Cerebellar cortex (tissue), 1 donor: ENCODE measurements at places on chromosomes 5 and 9.

DNA sequence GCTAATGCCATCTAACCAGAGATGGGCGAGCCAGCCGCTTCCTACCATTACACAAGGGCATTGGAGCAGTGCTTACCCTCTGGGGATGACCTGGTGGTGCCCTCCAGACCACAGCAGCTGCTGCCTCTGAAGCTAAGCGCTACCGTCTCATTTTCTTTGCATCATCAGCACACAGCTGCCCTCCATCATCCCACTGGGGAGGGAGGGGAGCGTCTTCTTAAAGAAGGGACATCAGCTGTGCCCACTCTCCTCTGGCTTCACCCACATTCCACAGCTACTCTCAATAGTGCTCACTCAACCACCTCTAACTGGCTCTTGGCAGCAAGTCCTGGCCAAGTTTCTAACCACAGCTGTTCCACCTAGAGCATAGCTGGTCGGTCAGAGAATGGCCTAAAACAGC is 503.4 kb downstream of the NFIB start:
- DNase-seq, result no peak

DNA sequence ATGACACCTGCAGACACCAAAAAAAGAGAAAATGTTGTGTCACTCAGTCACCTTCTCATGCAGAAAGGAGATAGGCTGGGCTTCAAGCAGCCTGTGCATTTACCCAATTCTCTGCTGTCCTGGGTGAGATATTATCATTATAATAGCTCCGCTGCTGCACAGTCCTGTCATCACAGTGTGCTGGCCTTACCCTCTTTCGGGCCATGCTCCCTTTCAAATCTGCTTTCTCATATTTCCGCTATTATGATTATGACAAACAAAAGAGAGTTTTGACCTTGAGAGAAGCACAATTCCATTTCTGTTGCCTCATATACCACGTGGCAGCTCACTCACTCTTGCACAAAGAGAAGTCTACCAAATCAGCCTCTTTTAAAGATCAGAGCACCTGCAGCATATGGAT is 1350.1 kb upstream of the ACO1 start:
- DNase-seq, result no peak

GRCh38 chr5:62134811-62135210 is 171.2 kb upstream of the KIF2A start:
- DNase-seq, result no peak

- DNase-seq, result peak; percentile 86
These were observed 102.5 kb downstream of the ARRDC3 start for GRCh38 chr5:91280362-91281269.

DNA sequence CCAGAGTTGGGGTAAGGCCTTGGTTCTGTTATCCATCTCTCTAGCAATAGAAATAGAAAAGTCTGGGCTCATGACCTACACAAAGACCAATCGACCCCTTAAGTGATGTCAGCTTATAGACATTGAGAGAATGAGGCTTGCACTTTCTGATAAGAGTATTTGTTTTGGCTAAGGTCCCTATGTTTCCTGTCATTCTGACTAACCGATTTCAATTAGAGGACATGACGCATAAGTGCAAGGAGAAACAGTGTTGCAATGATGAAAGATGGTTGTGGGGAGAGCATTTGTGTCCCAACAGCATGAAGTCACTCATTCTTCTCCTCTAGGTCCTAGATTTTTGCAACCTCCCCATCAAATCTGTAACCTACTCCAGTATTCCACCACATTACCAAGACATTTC is 255.1 kb downstream of the MAT2B start:
- DNase-seq, result no peak

DNA sequence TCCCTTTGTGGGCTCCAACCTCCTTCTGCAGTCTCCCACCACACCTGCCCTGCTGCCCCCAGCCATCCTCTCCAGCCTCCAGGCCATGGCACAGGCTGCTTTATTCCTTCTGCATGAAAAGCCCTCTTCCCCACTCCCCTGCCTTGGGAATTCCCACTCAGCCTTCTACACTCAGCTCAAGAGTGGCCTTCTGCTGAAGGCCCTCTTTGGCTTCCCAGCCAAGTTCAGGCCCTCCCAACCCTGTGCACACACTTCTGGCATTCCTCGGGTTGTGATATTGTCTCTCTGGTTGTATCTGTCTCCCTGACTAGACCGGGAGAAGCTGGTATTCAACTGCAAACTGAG is 5.7 kb downstream of the SHB start:
- no peak for DNase-seq

- DNase-seq, result peak; percentile 56
These were observed 11.3 kb upstream of the TMEM141 start for GRCh38 chr9:136779808-136780207.

DNA sequence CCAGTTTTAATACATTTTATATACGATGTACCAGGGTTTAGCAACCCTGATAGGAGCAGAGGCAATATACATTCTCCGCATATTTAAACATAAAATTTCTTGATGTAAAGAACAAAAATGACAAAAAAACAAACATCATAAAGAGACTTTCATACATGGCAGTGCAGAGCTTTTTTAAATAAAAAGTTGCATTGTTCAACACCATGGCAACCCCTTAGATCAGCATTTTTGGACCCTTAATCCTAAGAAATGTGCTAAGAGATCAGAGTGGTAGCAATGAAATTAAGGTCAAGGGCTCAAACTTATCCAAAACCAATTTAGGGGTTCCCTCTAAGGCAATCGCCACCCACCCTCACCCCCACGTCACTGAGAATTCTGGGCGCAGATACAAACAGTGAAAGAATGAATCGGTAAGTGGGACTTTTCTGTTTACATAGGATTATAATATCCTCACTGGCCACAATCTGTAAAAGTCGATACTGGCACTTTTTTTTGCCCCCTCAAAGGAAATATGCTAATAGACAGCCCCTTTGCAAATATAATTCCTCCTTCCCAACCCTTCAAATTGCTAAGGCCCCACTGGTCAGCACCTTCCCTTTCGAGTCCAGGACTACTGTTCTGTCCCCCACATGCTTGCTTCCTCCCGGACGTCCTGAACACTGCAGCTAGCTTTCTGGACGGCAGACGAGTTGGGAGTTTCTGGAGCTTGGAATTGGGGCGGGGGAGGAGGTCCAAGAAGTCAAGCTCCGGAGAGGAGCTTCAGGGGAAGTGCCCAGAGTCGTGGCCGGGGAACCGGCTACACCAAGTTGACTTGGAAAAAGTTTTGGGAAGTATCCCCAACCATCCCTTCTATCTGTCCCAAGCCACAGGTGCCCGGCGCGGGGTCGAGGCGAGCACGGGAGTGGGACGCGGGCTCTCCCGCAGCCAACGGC is 2.2 kb downstream of the GAS1 start:
- no peak for DNase-seq

DNA sequence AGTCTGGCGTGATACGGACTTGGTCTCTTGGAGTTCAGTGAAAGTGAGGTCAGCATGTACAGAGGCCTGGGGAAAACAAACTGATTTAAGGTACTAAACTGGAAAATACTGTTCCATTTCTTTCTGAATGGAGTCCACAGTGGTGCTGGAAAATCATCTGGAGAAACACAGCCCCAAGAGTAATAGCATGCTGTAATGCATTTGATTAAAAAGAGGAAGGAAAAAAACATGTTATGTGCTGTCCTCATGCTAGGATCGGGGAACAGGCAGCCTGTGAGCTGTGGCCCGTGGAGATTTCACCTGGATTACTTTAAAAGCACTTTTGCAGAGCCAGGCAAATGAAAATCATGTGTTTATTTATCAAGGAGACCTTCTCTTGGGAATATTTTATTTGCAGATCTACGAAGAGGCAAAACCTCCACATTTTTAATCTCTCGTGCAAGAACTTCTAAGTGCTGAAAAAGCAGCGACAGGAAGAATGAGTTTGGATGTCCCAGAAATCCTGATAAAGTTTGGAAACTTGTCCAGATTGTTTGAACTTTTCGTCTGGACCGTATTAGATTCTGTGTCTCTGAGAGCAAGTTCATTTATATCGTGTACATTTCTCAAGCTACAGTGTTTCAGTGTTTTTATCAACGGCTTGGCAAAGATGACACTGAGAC is 228.8 kb downstream of the GAS1 start:
- no peak for DNase-seq

GRCh38 chr5:40594811-40595210 is 84.9 kb upstream of the PTGER4 start:
- DNase-seq, result no peak

- DNase-seq, result no peak
These were observed 23.6 kb upstream of the PDE4D start for GRCh38 chr5:59917121-59917520.

GRCh38 chr9:84667571-84668195 is 1.8 kb upstream of the NTRK2 start:
- DNase-seq, result peak; percentile 68

GRCh38 chr5:102781786-102782185 is 26.7 kb downstream of the PAM start:
- no peak for DNase-seq

DNA sequence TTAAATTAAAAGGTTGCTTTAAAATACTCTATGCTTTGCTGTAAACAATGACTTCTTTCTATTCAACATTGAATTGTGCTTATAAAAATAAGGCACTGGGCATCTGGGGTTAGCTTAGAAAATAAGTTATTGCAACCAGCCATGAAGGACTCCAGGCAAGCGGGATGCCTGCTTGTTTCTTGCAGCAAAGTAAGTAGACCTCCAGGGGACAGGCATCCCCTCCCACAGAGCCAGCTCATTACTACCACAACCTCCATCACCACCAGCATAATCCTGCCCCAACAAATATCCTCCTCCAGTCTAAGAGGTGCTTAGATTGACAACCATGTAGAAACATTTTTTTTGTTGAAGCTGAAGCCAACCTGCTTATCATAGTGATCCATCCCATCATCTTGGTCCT is 190.4 kb downstream of the TARS1 start:
- DNase-seq, result no peak

DNA sequence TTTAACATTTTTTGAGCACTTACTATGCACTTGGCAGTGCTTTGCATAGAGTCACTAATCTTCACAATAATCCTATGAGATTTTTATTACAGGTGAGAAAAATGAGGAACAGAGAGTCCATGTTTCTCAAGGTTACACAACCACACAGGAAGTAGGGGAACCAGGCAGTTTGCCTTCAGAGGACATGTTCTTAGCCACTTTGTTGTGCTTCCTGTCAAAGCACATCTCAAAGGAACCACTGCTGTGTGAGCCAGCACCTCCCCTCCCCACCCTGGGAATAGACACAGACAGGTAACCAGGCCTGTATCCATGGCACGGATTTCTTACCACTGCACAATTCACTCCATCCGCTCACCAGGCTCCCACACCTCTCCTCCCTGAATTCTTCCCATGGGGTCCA is 6.3 kb upstream of the DNAJB5 start:
- no peak for DNase-seq

DNA sequence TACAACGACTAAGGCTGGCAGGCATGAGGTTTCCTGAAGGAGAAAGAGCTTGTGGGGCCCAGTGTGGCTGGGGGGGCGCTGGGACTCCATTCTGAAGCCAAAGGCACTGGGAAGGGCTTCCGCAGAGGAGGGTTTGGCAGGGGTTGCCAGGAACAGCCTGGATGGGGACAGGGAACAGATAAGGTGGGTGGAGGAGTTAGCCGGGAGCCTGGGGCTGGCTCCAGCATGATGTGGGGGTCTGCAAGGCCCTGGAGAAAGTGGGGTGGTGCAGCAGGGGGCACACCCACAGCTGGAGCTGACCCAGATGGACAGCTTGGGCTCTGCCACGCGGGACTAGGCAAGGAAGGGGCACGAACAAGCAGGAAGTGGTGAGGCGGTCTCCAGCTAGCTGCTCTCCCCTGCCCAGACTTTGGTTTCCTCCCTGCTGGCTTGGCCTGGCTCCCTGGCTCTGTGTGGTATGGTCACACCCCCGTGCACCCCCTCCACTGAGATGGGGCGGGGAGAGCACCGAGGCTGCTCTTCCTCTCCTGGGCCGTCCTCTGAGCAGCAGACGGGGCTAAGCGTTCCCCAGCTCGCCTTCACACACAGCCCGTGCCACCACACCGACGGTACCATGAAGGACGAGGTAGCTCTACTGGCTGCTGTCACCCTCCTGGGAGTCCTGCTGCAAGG is at the start of gene LTC4S:
Gene LTC4S (plus strand): TSS at position 519 of the 672 bp plus-strand sequence. CDS start 95 bp downstream, at position 614.
- DNase-seq, result peak; percentile 40

DNA sequence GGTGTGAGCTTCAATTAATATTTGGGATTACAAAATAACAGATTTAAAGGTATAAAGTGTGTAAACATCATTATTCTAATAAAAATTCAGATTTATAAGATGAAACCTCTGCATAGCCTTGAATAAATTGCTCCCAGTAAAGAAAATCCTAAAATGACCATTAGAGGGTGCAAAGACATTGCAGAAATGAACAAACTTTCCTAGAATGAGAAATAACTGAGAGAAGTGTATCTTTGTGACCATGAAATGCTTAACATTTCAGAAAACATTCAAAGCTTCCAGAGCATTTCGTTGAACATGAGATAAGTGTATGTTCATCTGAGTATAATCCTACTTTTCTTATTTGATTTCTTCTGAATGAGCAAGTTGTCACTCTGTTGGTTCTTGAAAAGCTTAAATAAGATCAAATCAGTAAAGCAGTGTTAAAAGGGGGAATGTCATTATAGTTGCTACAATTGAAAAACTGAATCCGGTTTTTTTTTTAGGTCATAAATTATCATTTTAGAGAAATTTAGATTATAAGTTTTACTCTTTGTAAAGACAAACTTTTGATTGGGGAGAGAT is 24.7 kb upstream of the NUDT12 start:
- DNase-seq, result peak; percentile 46

GRCh38 chr9:96219026-96219899 is 82.7 kb downstream of the HSD17B3 start:
- DNase-seq, result peak; percentile 18

DNA sequence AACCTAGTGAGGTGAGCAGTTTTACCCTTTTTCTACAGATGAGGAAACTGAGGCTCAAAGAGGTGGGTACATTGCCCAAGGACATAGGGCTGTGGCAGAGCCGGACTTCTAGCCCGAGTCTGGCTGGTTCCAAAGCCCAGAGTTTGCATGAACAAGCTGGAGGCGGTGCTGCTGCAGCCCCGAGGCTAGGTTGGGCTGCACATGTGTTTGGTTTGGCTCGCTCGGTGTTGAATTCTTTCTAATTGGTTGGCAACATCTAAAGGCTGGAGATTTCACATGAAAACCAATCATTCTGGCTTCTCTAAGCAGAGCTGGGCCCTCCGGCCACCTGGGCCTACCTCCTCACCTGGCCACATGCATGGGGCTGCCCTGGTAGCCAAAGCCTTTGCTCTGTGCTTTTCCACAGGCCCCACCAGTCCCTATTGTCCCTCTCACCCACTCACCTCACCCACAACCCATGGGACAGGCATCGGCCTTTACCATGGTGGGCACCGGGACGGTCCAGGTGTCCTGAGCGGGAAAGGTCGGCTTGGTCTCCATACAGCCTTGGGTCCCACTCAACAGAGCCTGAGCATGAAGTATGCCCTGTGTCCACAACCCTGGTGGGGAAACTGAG is 262.3 kb downstream of the NSG2 start:
- no peak for DNase-seq
